Brain pericyte (primary cell): ENCODE measurements at places on chromosomes 1 and 21.
A peak's percentile ranks its signal among the peaks of the same experiment; 100 is the strongest.

- DNase-seq, result no peak
Measured at GRCh38 chr1:234871039-234871709, 257.5 kb downstream of the TOMM20 start.

- no peak for DNase-seq
Measured at GRCh38 chr1:36096500-36097432, 8.1 kb downstream of the ADPRS start.

- DNase-seq, result no peak
Measured at GRCh38 chr1:151629278-151629677, 17.4 kb downstream of the SNX27 start.

DNA sequence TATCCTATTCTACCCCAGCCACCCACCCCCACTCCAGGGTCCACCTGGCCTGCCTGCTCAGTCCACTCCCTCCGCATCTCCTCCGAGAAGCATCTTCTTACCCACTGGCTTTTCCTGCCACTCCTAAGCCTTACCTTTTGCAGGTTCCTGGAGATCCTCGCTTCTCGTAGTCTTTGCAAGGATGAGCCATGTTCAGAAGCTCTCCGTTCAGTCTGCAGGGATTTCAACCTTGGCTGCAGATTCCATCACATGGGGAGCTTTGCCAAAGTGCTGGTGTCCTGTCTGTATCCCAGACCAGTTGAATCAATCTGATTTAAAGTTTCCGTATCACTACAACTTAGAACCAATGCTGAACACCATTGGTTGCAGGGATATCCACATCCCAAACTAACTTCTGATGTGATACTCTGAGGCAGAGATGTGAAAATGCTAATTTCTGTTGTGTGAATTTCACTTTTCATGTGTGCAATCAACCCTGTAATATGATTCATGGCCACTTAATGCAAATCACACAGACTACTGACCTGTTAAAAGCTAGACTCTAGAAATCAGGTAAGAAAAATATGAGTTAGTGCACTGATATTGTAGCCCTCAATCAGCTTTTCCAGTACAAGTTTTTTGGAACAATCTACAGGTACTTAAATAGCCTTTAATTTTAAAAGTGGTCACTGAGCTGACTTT, 61.9 kb downstream of the CAPN2 start:
- no peak for DNase-seq

DNA sequence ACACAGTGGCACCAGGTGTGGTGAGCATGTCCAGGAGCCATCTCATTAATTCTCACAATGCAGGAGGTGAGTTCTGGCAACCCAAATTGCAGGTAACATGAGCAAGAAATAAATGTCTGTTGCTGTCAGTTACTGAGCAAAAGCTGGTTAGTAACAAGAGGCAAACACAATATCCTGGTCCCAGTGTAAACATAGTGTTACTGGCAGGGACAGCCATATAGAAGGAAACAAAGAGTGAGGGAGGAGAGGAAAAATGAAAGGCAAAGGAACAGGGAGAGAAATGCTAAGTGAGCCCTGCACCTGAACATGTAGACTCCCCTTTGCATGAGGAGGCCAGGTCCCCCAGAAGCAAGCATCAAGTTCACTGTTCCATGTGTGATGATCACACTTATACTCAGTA, 203.6 kb downstream of the TRABD2B start:
- DNase-seq, result no peak

GRCh38 chr1:53532912-53533311, 73.7 kb downstream of the DMRTB1 start:
- no peak for DNase-seq

DNA sequence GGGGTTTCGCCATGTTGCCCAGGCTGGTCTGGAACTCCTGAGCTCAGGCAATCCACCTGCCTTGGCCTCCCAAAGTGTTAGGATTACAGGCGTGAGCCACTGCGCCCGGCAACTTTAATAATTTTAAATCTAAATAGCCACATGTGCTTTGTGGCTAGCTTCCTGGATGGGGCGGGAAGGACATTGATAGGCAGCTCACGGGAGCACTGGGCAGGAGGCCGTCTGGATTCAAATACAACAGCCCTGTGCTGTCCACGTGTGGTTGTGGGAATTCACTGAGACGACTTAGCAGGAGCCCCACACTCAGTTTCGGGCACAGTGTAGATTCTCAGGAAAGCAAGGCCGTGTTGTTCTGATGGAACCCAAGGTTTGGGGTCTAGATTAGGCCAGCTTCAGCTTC, 177.1 kb downstream of the ETS2 start:
- DNase-seq, result no peak

DNA sequence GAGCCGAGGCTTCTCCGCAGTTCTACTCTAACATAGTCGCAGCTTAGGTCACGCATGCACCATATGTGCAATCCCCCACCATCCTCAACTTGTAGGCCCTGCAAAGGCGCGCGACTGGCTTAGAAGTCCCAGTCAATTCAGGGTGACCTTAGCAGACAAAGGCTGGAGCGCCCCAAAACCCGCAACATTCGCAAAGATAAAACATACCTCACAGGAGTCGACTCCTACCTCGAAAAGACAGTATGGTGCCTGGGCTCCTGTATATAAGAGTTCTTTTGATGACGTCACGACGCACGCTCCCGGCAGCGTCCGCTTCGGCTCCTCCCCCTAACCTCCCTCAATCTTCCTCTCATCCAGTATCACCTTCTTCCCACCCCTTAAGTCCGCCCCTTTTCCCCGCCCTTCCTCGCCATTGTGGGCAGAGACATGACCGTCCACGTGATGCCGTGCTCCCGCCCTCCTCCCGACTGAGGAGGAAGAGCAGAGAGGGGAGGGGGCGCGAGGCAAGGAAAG, at the start of gene GAS5:
GAS5 (minus strand) TSS at position 237 of the 513 bp plus-strand sequence.
- peak; percentile 100 for DNase-seq

- DNase-seq, result no peak
Measured at GRCh38 chr1:27342778-27343638, 1.2 kb downstream of the SYTL1 start.

- DNase-seq, result no peak
Measured at GRCh38 chr21:31837618-31838390, 35.0 kb upstream of the HUNK start.

DNA sequence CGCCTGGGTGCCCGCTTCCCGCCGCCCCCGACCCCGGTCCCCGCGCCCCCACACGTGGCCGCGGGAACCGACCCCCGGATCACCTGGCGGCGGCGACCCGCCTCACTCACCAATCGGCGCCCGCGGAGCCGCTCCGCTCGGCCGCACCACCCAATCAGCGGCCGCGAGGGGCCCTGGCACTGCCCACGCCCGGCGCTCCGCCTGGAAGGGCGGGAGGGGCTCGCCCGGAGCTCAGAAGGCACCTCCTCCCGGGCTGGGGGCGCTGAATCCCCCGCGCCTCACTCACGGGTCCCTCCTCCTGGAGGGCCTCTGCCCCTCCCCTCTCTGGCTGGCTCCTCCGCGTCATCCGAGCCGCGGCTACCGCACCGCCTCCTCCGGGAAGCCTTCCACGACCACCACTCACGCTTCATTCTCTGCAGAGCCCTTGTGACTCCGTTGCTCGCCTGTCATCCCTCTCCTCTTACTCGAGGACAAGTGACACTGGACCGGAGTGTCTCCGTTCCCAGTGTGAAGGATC, 374 bp downstream of the SH2D5 start:
- DNase-seq, result no peak
